Esophagus muscularis mucosa (tissue), 4 donors: ENCODE measurements at places on chromosomes 4 and X. TPM values are rescaled to one million over a fixed set of nuclear protein-coding genes. Genes with fewer than 3 reads are reported as not detected.

Gene GCNA
- 2.9 TPM for total RNA-seq

Gene ARR3
- not detected for total RNA-seq

Gene DMRTC1
- not detected for total RNA-seq

Gene MAGEA1
- total RNA-seq = not detected

Gene CAPN6
- 0.06 TPM for total RNA-seq

Gene FHIP1A
- 2.0 TPM for total RNA-seq

Gene RAB9B
- total RNA-seq = 8.9 TPM

Gene SPARCL1
- total RNA-seq = 1,380 TPM

Gene MAGEB10
- total RNA-seq = not detected

Gene TRAM1L1
- 2.2 TPM for total RNA-seq

Gene SLC25A4
- 143 TPM for total RNA-seq

Gene UGT2A3
- not detected for total RNA-seq

Gene ADH1B
- total RNA-seq = 359 TPM

DNA sequence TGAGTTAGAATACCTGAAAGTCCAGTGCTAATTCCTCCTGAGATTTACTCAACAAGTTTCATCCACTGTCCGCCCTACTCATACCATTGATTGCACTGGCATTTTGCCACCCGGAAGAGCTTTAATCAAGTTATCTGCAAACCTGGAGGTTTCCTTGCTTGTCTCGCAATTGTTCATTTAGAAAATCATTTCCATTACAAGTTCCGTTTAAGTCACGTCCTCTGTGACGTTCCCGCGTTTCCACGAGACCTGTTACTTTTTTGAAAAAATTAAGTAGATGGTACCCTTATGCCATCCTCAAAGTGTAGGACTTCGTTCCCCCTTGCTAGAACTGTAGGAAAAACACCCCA is 761 bp upstream of the FRYL start:
- no peak for DNase-seq

DNA sequence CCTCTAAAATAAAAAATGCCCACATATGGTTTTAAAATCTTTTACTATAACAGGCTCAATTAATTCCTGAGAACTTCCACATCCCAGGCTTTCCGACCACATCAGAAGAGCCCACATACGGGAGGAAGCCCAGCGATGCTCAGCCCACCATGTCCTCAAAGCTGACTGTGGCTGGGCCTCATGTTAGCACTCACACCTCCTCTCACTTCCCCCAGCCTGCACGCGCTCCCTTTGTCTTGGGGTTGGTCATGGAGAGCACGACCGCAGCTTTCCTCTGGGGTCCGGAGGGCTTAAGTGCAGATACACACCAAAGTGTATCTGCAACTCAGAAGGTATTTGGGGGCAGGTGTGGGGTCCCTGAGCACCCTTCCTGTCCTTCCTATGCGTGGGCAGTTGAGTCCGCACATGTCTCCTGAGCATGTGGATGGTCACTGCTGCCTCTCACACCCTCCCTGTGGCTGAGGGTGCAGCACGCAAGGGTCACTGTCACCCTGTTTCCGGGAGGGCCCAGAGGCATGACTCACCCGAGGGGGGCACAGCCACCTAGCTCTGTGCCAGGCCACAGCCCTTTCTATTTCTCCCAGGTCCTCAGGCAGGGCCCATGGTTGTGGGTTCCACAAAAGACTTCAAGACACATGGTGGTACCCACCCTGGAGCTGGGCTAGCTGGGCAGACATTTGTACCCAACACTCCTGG is 21.2 kb downstream of the WDR1 start:
- DNase-seq = no peak

- DNase-seq = no peak
Measured at GRCh38 chr4:7068279-7068842, 497 bp upstream of the GRPEL1 start.

- no peak for DNase-seq
Measured at GRCh38 chrX:142601792-142602191, 396.7 kb upstream of the MAGEC2 start.

GRCh38 chr4:153620352-153620751 is 63.7 kb upstream of the TLR2 start:
- DNase-seq = no peak

DNA sequence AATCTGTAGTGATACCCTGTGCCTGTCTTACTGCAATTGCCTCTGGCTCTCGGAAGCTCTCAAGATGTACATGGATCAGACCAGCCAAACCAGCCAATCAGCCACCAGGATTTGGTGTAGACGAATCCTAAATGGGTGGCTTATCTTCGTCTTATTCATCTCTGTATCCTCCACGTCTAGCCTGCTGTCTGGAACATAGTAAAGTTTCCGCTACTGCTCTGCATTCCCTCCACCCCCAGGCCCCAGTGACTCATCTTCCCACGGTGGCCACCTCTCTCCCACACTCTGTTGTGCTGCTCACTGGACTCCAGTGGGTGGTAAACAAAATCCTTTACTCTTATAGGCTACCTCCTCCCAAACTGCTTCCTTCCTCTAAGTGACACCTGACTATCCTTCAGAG is 37.8 kb downstream of the SEPTIN6 start:
- DNase-seq = no peak

GRCh38 chr4:27278615-27279375 is 418.2 kb downstream of the STIM2 start:
- DNase-seq = no peak

DNA sequence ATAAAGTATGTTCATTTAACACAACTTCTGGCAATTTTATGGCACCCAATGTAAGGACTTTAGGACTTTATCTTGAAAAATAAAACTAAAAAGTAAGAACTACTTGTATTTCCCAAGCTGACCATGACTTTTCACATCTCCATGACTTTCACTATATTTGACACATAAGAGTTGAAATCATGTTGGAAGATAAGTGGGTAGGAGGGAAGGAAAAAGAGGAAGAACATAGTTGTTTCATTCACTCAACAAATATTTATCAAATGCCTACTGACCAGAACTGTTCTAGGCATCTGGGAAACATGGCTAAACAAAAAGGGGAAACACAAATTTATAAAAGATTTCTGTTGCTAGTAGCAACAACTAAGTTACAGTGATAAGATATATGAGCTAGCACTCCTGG is 16.0 kb downstream of the SCLT1 start:
- DNase-seq = no peak

GRCh38 chrX:37782359-37782758 is 2.5 kb downstream of the CYBB start:
- DNase-seq = no peak

DNA sequence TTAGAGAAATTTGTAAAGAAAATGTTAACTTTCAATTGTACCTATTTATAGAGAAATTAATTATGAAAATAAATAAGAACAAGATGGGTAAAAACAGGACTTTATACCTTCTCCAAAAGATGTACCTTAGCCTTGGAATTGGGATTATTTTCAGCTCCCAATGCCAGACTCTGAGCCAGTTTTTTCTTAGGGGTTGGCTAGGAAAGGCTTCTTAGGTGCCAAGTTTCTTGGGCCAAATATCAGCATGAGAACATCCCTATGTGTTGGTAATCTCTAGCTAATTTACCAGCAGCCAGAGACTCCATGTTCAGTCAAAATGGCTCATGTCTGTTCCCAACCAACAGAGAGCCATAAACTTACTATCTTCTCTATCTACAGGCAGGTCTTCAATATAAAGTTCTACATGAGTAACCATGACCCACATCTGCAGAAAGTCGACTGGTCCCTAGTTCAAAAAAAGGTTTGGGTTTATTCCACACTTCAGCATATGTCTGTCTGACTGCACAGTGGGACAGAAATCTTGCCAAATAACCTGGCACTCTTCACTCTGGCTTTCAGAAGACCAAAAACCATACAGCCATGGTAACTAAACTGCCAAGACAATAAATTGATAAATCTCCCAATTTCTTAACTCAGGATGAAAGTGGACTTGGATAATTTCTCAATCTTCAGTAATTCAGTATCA is 380.5 kb upstream of the RASGEF1B start:
- DNase-seq = no peak

- no peak for DNase-seq
Measured at GRCh38 chr4:114025176-114025777, 45.8 kb upstream of the ARSJ start.

- DNase-seq = no peak
Measured at GRCh38 chr4:95867919-95868318, 28.0 kb downstream of the PDHA2 start.

DNA sequence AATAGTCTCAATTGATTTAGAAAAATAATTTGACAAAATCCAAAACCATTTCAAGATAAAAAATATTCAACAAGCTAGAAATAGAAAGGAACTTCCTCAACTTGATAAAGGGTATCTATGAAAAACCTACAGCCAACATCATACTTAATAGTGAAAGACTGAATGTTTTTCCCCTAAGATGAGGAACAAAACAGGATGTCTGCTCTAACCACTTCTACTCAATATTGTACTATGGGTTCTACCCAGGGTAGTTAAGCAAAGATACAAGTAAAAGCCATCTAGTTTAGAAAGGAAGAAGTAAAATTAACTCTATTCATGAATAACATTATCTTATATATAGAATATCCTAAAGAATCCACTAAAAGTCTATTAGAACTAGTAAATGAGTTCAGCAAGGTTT is 21.5 kb upstream of the SYTL5 start:
- no peak for DNase-seq

DNA sequence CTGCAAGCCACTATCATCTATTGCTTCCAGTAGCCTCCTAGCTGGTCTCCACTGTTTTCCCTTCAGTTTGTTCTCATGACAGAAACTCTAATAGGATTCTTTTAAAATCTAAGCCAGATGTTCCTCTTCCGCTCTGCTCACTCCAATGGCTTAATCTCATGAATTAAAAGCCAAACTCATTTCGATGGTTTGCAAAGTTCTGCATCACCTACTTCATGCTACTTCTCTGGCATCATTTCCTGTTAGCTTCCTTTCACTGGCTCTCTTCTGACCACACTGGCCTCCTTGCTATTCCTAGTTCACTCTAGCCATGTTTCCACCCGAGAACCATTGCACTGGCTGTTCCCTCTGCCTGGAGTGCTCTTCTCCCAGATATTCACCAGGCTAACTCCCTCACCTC is 102.0 kb upstream of the LSM6 start:
- no peak for DNase-seq

DNA sequence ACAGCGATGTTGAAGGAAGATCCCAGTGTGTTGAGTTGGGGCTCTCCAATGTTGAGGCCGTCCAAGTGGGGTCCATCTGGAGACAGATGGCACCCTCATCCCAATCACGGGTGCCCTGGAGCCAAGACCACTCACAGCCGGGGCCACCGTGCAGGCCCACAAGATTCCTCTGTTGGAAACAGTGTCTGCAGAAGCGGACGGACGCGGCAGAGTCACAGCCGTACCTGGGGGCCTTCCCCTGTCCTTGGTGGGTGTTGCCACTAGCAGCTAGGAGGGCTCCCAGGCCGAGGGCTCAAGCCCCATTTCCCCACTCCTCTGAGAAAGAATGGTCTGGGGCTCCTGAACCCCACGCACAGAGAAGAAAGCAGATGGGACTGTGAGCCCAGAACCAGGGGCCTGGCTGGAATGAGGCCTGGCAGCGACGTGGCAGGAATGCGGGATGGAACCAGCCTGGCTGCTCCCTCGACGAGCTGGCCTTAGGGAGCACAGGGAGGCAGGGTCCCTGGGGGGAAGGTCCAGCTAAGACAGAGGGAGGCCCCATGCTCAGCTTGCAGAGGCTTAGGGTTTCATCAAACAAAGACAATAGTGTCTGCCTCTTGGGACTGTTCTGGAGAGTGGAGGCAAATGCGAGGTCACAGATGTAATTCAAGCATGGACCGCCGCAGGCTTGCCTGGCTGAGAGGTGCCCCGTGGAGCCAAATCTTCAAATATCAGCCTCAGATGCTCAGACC is 228.9 kb downstream of the AFAP1 start:
- no peak for DNase-seq

- DNase-seq = no peak
Measured at GRCh38 chrX:115297189-115297588, 7.7 kb downstream of the LUZP4 start.

DNA sequence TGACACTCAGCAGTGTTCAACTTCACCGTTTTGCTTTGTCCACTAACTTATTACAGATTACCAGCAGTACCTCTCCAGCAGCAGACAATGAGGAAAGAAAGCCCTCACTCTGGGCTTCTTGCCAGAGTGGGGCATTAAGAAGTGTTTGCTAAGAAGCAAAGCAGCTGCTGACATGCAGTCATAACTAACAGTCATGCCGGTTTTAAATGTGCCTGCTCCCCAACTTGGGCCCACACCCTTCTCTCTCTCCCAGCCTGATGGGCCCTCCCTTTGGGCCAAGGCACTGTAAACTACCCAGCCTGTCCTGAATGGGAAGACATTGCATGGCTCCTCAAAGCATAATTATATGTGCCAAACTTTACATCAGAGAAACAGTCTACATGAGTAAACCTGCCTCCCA is 54.6 kb upstream of the HHIP start:
- DNase-seq = no peak

- no peak for DNase-seq
Measured at GRCh38 chrX:82648062-82648461, 860.0 kb upstream of the POU3F4 start.

DNA sequence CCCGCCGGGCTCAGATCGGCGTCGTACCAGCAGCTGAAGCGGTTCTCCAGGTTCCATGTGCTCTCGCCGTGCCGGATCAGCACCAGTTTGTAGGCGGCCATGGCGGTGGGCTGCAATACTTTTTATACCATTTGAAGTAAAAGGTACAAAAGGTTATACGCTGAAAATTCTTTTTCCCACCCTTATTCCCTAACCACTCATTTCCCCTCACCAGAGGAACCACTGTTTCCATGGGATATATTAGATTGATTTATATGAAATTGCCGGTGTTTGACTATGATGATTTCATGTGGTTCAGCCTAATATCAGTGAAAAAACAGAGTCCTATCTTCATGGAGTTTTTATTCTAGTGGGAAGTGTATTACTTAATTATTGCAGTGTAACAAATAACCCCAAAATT is at the start of gene PGAM4:
Gene PGAM4 (minus strand): TSS at position 101 of the 400 bp plus-strand sequence. CDS start 0 bp downstream, at position 101.
- no peak for DNase-seq

GRCh38 chrX:25079020-25079419 is 63.3 kb upstream of the ARX start:
- DNase-seq = no peak

- no peak for DNase-seq
Measured at GRCh38 chr4:55768291-55768690, 51.3 kb upstream of the EXOC1L start.

DNA sequence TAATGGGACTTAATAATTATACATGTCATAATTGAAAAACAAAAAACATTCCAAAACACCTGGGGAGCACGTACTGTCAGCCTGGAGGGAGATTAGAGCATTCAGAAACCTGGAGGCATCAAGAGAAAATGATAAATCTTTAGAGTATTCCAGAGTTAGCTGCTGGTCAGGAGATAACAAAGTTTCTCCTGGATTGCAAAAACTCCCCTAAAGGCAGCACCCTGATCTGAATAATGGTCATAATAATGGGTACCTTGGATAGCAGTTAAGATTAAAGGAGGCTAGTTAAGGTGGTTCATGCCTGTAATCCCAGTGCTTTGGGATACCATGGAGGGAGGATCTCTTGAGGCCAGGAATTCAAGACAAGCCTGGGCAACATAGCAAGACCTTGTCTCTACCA is 15.9 kb upstream of the RAB40A start:
- no peak for DNase-seq

DNA sequence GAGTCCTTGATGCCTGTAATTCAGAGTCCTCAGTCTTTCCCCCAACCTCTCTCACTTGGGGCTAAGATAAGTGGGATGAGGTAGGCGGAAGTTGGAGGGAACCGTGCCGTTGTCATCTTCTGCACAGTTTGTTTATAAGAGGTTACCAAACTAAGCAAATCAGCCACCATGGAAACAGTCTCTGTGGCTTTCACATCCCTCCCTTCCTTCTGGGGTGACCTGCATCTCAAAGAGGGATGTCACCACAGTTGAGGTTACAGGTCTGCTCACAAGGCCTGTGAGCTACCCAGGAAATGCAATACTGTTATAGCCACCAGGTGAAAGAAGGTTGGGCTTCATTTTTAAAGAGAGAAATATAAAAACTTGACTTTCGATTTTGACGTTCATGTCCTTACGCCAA is 26.3 kb downstream of the RTL5 start:
- DNase-seq = no peak
